ENCODE measurements at places on chromosomes 16 and 17.

GRCh38 chr17:21678393-21679081, 13.8 kb upstream of the KCNJ18 start:
- no peak for DNase-seq

DNA sequence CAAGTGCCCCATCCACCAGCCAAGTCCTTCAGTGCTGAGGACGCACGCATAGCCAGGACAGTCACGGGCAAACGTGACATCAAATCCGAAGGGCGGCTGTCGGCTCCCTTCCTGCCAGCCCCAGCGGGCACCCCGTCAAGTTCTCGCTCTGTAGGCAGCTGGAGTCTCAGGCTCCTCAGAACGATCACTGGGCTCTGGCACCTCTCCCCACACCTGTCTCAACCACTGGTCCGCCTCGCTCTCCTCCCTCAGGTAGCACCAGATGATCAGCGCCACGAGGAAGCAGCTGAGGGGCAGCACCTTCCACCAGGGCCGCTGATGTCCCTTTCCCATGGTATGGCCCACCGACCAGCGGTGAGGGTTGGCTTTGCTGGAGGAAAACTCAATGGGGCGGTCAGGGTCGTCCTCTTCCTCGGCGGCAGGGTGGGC, 422 bp downstream of the UQCC4 start:
- DNase-seq: no peak

- no peak for DNase-seq
Measured at GRCh38 chr16:83870830-83871229, 28.1 kb upstream of the MLYCD start.

DNA sequence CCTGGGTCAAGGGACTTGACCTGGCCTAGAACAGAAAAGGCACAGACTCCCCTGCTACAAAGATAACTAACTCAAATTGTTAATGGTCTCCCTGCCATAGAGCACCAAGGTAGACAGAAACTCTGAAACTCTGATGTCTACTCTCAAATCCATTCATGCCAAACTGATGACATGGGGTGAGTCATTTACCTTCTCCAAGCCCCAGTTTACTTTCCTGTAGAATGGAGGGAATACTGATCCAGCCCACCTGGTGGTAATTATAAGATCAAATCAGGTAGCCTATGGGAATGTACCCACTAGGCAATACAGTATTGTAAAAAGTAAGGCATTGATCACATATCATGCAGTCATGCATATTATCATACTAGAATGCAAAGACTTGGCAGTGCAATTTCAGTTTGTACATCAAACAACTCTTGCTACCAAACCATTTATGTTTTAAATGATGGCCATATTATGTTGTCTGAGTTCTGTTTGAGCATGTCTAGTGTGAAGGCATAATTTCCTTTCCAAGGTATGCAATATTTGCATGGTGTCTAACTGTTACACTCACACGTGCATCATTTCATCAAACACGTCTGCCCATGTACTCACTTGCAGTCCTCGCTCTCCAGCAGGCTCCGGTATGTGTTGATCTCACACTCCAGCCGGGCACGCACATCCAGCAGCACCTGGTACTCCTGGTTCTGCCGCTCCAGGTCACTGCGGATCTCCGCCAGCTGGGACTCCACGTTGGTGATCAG, 3.0 kb downstream of the KRT31 start:
- DNase-seq: no peak

- no peak for DNase-seq
Measured at GRCh38 chr17:10757067-10757466, 27.2 kb upstream of the TMEM220 start.

DNA sequence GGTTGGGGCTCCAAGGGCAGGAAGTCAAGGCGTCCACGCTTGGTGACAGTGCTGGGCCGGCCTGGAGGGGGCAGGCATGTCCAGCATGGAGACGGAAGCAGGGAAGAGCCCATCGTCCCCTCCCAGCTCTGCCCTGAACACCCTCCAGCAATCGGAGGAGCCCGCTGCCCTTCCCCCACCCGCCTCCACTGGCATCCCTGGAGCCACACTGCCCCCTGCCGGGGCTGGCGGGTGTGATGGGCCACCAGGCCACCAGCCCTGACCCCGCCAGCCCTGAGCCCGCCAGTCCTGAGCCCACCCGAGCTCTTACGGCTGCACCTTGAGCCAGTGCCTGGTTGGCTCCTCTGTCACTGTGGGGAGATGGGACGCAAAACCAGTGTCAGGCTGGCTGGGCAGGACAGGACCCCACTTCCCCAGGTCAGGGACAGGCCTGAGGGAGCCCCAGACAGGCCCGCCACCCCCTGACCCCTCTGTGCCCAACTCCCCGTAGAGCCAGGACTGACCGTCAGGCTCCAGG, 4.1 kb upstream of the CDH15 start:
- peak; percentile 93 for DNase-seq

All from hematopoietic multipotent progenitor cell treated with erythropoietin and hydrocortisone succinate and interleukin-3 and kit ligand, for 6 days (in vitro differentiated cells).